Tibial nerve (tissue), 4 donors: ENCODE measurements at places on chromosomes 12 and 14.

- no peak for DNase-seq
- H3K27ac ChIP-seq, result peak overlapping the region; percentile 71
- no peak overlapping the region for H3K4me3 ChIP-seq
- H3K4me1 ChIP-seq, result peaks cover 17% of the 10 kb centered on the region
- peaks cover 7% of the 10 kb centered on the region for H3K36me3 ChIP-seq
- H3K27me3 ChIP-seq, result peaks cover 12% of the 10 kb centered on the region
Measured at GRCh38 chr14:104863923-104864266, 1.2 kb upstream of the CEP170B start.

GRCh38 chr14:33271216-33271615 lies 332.5 kb downstream of the NPAS3 start:
- no peaks in the 10 kb centered on the region for H3K36me3 ChIP-seq
- H3K27me3 ChIP-seq, result no peaks in the 10 kb centered on the region
- DNase-seq, result no peak
- H3K4me1 ChIP-seq, result no peaks in the 10 kb centered on the region

GRCh38 chr12:88267630-88268029 lies 125.5 kb downstream of the TMTC3 start:
- no peaks in the 10 kb centered on the region for H3K36me3 ChIP-seq
- DNase-seq, result no peak
- no peaks in the 10 kb centered on the region for H3K27me3 ChIP-seq
- H3K27ac ChIP-seq, result no peak overlapping the region
- peaks cover 6% of the 10 kb centered on the region for H3K4me1 ChIP-seq
- no peak overlapping the region for H3K4me3 ChIP-seq

- DNase-seq, result no peak
- H3K4me3 ChIP-seq, result no peak overlapping the region
- H3K27me3 ChIP-seq, result no peaks in the 10 kb centered on the region
- no peaks in the 10 kb centered on the region for H3K36me3 ChIP-seq
- no peaks in the 10 kb centered on the region for H3K4me1 ChIP-seq
- no peak overlapping the region for H3K27ac ChIP-seq
Measured at GRCh38 chr14:38074081-38074480, 133.6 kb upstream of the SSTR1 start.

GRCh38 chr14:68899033-68899603 lies 80.0 kb downstream of the ACTN1 start:
- H3K27me3 ChIP-seq, result no peaks in the 10 kb centered on the region
- H3K4me1 ChIP-seq, result no peaks in the 10 kb centered on the region
- H3K36me3 ChIP-seq, result peaks cover 57% of the 10 kb centered on the region
- no peak overlapping the region for H3K4me3 ChIP-seq
- DNase-seq, result no peak

DNA sequence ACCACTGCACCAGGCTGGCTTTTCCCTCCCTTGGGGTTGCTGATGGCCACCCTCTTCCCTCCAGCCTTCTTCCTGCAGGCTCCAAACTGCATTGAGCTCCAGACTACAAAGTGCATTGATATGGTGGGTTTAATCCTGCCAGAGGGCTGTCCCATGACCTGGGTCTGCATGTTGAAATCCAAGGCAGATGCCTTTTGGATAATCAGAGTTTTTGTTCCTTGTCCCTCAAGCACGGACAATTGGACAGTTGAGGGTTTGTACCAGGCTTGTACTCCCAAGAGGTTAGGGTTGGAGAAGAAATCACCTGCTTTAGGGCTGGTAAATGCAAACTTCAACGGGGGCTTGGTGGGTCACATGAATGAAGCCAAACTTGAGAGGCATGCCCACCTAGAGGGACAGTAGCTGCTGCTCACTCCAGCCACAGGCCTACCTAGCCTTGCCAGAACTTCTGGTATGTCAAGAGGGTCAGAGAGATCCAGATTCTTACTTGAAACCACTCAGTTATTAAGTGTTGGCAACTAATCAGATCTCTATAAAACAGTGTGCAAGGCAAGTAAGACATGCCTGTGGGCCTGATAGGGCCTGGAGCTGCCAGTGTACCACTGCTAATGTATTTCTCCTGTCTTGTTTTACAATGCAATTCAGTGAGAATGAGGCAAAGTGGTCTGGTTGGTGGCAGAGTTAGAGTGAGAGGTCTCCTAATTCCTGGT lies 21.7 kb upstream of the KRT83 start:
- DNase-seq, result no peak
- no peaks in the 10 kb centered on the region for H3K27me3 ChIP-seq
- H3K4me3 ChIP-seq, result no peak overlapping the region
- no peaks in the 10 kb centered on the region for H3K4me1 ChIP-seq
- H3K36me3 ChIP-seq, result no peaks in the 10 kb centered on the region

DNA sequence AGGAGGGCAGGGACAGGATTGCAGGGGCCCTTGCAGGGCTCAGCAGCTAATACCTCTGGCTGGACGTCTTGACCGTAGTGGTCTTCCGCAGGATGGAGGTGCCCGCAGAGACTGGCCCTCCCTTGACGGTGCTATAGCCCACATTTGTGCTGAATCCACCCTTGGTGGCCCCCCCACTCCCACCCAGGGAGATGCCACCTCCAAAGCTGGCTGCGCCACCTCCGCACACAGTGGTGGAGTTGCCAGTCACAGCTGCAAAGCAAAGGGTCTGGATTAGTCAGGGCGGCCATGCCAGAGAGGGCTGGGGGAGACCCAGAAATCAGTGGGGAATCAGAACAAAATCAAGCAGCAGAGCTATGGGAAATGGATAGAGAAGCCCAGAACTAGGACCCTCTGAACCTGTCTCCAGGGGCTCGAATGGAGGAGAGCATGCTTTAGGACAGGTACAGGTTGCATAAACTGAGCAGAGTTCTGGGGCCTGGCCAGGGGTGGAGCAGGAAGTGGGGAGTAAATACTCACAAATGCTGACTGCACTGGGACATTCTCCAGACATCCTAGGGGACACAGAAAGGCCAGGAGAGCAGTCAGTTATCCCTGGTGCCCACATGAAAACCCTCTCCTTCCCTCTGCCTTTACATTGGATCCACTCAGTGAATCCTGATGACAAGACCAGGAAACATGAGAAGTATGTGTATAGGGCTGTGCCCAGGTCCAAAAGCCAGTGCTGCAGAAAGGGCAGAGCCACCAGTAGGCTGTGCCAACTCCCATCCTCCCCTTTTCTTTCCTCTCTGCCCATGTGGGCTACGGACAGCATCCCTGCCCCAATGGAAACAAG lies 8.1 kb upstream of the KRT4 start:
- H3K4me1 ChIP-seq, result no peaks in the 10 kb centered on the region
- DNase-seq, result no peak
- H3K27me3 ChIP-seq, result no peaks in the 10 kb centered on the region
- no peak overlapping the region for H3K27ac ChIP-seq
- no peak overlapping the region for H3K4me3 ChIP-seq

GRCh38 chr12:100827901-100828520 lies 33.4 kb downstream of the ANO4 start:
- no peaks in the 10 kb centered on the region for H3K36me3 ChIP-seq
- no peak overlapping the region for H3K4me3 ChIP-seq
- no peaks in the 10 kb centered on the region for H3K27me3 ChIP-seq
- no peaks in the 10 kb centered on the region for H3K4me1 ChIP-seq
- no peak for DNase-seq

GRCh38 chr12:1896964-1897363 lies 21.5 kb downstream of the CACNA2D4 start:
- H3K4me3 ChIP-seq, result no peak overlapping the region
- no peak for DNase-seq
- H3K27me3 ChIP-seq, result no peaks in the 10 kb centered on the region
- H3K27ac ChIP-seq, result no peak overlapping the region

GRCh38 chr12:23891115-23891514 lies 58.4 kb downstream of the SOX5 start:
- no peaks in the 10 kb centered on the region for H3K27me3 ChIP-seq
- H3K27ac ChIP-seq, result no peak overlapping the region
- no peak overlapping the region for H3K4me3 ChIP-seq
- DNase-seq, result no peak

DNA sequence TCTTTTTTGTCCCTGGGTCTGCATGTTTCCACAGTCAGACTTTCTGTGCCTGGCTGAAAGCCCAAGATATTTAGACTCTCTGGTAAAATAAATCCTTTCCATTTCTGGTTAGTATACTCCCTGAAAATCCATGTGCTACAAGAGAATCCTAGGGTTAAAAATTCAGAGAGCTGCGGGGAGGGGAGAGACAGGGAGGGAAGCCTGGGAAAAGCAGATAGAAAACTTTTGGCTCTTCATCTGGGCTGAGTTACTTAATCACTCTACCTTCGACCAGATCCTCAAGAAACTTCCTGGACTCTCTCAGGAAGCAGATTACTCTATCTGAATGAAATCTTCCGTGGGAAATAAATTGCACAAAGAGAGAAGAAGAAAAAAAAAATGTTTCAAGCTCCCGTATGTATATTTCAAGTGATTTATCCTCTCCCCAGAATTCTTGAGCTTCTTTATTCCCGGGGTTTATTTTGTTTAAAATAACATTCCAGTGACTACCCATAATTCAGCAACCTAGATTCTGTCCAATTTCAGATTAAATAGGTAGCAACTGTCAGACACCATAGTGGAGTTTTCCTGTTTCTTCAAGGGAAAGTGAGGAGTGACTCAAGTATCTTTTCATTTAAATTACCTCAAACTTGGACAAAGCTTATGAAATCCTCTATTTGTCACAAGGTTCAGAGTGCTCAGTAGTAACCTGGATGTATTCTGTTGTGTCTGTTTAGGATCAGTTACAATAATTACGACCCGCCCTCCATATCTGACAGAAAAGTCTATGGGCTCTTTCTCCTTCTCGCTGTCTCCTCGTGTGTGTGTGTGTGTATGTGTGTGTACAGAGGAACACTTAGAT lies 163.7 kb downstream of the MYRFL start:
- peak overlapping the region; percentile 68 for H3K27ac ChIP-seq
- DNase-seq, result no peak
- H3K36me3 ChIP-seq, result no peaks in the 10 kb centered on the region
- H3K4me3 ChIP-seq, result no peak overlapping the region

GRCh38 chr12:53049571-53050318 lies at the start of gene TNS2:
TSS of gene TNS2 (plus strand) at chr12:53050065. CDS start at chr12:53050186, 121 bp downstream.
- peak within 1 kb of the TSS; percentile 99 for H3K27ac ChIP-seq
- H3K36me3 ChIP-seq, result no peaks in the 10 kb centered on the region

DNA sequence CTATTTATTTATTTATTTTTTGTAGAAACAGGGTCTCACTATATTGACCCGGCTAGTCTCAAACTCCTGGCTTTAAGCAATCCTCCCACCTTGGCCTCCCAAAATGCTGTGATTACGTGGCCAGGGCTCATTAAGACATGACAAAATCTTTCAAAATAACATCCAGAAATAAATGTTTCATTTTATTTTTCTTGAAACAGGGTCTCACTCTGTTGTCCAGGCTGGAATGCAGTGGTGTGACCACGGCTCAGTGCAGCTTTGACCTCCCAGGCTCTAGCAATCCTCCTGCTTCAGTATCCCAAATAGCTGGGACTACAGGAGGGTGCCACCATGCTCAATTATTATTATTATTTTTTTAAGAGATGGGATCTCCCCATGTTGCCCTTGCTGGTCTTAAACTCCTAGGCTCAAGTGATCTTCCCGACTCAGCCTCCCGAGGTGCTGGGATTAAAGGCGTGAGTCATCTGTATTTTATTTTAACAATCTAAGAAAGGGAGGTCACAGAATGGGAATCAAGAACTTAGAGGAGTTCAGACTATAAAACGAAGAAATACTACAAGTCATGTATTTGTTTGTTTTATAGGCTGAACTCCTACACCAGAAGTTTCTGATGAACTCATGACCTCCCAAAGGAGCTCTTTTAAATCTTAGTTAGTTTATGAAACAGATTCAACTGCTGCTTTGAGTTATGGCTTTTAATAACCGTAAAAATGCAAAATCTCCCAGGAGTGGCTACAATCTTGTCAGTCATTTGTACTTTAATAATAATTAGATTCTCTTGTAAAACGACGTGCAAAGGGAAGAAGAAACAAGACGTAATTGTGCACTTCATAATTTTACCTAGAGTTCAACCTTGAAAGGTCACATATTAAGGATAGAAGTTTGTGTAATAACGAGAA lies 2.1 kb upstream of the TMEM263 start:
- H3K4me3 ChIP-seq, result no peak overlapping the region
- H3K4me1 ChIP-seq, result peaks cover 8% of the 10 kb centered on the region
- peak overlapping the region; percentile 99 for H3K27ac ChIP-seq
- DNase-seq, result no peak
- no peaks in the 10 kb centered on the region for H3K27me3 ChIP-seq
- no peaks in the 10 kb centered on the region for H3K36me3 ChIP-seq

- H3K36me3 ChIP-seq, result no peaks in the 10 kb centered on the region
- H3K27ac ChIP-seq, result no peak overlapping the region
- H3K27me3 ChIP-seq, result no peaks in the 10 kb centered on the region
- H3K4me3 ChIP-seq, result no peak overlapping the region
- no peak for DNase-seq
- no peaks in the 10 kb centered on the region for H3K4me1 ChIP-seq
Measured at GRCh38 chr12:52380271-52380694, 5.2 kb downstream of the KRT84 start.

GRCh38 chr14:52175982-52176502 lies 91.5 kb upstream of the PTGDR start:
- H3K27me3 ChIP-seq, result no peaks in the 10 kb centered on the region
- no peak overlapping the region for H3K27ac ChIP-seq
- no peaks in the 10 kb centered on the region for H3K4me1 ChIP-seq
- H3K4me3 ChIP-seq, result no peak overlapping the region
- no peak for DNase-seq

DNA sequence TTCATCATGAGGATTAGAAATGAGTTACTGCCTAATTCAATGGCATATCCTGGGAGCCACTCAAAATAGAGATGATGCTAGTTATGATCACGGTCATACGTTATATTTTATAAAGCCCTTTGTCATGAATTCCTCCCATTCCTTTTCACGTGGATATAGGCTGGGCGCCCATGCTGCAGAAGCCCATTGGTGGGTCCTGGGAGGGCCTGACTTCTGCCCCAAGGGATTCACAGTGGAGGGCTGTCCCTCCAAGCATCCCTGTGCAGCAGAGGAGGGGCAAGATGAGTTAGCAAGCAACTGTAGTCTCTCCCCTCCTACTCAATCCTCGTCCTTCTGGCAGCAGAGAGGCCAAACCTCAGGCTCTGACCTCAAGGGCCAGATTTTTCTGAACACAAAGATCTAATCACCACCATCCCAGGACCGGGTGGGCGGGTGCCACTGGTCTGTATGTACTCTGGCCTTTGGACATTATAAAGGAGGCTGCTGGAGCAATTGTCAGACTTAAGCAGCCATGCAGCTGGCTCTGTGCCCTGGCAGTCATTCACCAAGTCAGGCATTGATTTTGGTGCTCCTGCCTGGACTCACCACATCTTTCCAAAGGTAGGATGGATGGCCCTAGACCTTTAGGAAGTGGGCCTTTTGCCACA lies 8.6 kb downstream of the GLTP start:
- DNase-seq, result no peak
- H3K27me3 ChIP-seq, result no peaks in the 10 kb centered on the region
- no peaks in the 10 kb centered on the region for H3K36me3 ChIP-seq
- H3K4me1 ChIP-seq, result peaks cover 32% of the 10 kb centered on the region

GRCh38 chr12:3313066-3313465 lies 177.9 kb upstream of the PRMT8 start:
- no peaks in the 10 kb centered on the region for H3K4me1 ChIP-seq
- H3K27me3 ChIP-seq, result peaks cover 7% of the 10 kb centered on the region
- no peak overlapping the region for H3K27ac ChIP-seq
- no peak for DNase-seq
- H3K36me3 ChIP-seq, result no peaks in the 10 kb centered on the region
- no peak overlapping the region for H3K4me3 ChIP-seq
